ENCODE measurements at places on chromosomes 3 and 15.

GRCh38 chr3:47950453-47951169 is 65.6 kb downstream of the MAP4 start:
- no peak for DNase-seq

DNA sequence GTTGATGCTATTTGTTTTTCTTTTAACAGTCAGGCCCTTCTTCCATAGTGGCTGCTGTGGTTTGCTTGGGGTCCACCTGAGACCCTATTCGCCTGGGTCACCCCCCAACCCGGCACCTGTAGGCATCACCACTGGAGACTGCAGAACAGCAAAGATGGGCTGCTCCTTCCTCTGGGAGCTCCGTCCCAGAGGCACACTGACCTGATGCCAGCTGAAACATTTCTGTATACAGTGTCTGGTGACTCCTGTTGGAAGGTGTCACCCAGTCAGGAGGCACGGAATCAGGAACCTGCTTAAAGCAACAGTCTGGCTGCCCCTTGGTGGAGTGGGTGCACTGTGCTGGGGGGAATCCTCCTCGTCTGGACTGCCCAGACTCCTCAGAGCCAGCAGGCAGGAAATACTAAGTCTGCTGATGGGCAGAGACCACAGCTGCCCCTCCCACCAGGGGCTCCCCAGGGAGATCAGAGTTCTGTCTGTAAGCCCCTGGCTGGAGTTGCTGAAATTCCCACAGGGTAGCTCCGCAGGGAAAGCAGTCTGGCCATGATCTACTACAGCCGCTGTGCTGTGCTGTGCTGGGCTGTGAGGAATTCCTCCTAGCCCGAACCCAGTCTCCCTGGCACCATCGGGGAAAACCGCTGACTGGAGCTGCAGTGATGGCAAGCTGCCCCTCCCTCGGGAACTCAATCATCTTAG is 248.2 kb downstream of the TBC1D5 start:
- DNase-seq: no peak

DNA sequence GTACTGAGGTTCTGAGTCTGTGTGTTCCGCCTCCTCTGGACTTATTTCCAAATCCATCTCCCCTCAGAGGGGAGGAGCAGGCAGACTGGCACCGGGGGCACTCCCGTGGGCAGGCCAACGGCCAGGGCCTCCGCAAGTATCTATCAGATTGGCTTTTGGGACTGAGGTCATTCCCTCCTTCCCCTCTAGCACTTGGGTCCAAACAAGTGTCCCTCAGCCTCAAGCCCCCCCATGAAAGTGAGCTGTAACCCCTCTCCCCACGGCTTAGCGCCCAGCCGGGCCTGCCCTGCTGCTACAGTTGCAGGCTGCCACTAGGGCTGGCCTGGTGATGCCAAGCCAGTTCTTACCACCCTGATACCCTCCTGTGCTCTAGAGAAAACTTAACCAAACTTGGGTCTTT is 17.4 kb downstream of the ITGA11 start:
- DNase-seq: no peak

- DNase-seq: no peak
Measured at GRCh38 chr3:112354642-112355306, 21.8 kb downstream of the CD200 start.

- DNase-seq: no peak
Measured at GRCh38 chr3:65614585-65614984, 424.1 kb downstream of the MAGI1 start.
